ENCODE measurements at places on chromosomes 4 and X.
A peak's percentile ranks its signal among the peaks of the same experiment; 100 is the strongest.

DNA sequence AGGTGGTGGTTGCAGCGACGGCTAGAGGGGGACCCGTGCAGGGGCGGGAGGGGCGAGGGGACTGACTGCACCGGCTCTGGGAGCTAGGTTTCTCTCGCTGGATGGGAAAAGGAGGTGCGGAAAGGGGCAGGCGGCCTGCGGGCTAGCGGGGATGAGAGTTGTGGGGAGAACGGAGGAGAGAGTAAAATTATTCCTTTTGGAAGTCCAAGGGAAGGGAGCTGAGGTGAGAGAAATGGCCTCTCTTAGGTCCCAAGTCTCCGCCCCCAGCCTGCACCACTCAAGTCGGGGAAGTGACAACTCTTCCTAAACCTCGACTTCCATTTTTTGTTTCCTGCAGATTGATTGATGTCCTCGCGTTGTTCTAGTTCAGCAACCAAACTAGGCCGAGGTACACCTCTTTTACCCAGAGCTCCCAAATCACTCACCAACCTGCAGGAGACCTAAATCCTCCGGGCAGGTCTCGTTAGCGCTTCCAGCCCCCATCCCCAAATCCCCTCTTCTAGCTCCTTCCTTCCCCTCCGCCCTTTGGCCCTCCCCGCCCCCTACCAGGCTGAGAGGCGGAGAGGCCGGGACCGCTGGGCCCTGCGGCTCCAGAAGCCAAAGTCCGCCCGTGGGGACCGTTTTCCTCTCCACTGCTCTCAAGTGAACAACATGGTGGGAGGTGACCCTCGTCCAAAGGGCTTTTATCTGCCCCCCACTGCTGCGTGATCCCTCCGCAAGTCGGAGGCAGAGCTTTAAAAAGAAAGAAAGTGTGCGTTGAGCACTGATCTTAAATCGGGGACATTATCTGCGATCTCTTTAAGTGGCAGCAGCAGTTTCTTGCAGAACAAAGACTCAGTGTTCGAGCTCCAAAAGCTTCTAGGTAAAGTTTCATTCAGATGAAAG lies 7.3 kb downstream of the PITX2 start:
- DNase-seq, result no peak

- DNase-seq, result peak; percentile 53
These were observed 371.7 kb downstream of the AFF2 start for GRCh38 chrX:148872161-148872535.

- DNase-seq, result no peak
These were observed 182.9 kb downstream of the C4orf33 start for GRCh38 chr4:129278868-129279267.

GRCh38 chr4:77619408-77619807 lies 13.8 kb downstream of the CXCL13 start:
- no peak for DNase-seq

DNA sequence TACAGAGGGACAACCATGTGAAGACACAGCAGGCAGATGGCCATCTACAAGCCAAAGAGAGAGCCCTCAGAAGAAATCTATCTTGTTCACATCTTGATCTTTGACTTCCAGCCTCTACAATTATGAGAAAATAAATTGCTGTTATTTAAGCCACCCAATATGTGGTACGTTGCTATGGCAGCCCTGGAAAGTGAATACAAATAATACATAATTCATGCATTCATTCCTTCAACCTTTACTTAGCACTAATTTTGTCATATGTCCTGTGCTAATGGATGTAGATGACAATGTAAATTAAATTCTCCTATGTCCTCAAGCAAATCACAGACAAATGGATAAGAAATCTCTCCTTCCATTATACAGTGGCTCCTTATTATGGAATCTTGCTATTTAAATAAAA lies 361.6 kb downstream of the PACRGL start:
- no peak for DNase-seq

GRCh38 chrX:154313147-154313546 lies 17.6 kb downstream of the TKTL1 start:
- DNase-seq, result no peak

DNA sequence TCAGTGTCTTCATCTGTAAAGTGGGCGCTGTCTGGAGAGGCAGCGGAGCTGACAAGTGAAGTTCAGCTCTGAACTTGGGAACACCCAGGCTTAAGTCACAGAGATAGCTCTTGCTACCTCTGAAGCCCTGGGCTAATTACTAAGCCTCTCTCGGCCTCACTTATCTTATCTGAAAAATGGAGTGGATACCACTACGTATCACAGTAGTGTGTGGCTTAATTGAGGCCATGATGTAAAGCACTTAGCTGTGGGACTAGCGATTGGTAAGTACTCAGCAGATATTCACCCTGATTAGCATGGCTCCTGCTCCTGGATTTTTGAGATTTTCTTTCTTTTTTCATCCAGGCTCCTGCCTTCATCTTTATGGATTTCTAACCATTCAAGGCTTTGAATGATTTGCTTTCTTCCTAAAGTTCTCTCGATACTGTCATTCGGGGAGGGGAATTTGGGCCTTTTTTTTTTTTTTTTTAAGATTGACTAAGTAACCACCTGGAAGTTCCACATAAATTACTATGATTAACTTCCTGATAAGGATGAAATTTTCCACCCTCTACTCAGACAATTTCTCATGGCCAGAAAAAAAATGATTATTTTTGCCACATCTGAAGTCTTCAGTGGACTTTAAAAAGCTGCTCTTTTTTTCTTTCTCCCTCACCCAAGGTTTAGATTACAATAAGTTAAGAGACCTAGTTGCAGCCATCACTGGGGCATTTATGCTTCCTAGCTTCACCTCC lies 17.1 kb downstream of the LDB2 start:
- no peak for DNase-seq

DNA sequence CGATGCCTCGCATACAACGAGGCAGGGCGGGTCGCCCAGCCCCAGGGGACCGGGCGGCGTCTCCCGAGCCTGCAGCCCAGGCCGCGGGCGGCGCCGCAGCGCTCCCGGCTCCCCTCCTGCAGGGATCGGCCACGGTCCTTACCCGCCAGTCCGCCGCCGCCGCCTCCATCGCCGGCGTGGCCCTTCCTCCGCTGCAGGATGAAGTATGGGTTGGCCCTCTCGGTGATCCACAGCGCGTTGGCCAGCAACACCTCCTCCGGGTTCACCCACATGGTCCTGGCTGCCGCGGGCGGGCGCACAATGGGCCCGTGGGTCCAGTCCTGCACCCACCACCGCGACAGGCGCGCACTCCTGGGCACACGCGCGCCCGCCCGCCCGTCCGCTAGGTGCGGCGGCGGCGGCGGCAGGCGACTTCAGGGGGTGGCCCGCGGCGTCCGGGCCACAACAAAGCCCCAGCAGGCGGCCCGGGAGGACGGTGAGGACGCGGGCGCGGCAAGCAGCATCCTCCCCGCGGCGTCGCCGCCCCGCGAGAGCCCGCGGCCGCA lies 339 bp downstream of the TBC1D9 start:
- DNase-seq, result peak; percentile 39

Measured in fibroblast of upper back skin (primary cell).